Stimulated activated CD8-positive, alpha-beta memory T cell treated with anti-CD3 and anti-CD28 coated beads, Interleukin-7, amount 100 ng/mL, for 1 hour (primary cell): ENCODE measurements at places on chromosomes 5 and 9.

DNA sequence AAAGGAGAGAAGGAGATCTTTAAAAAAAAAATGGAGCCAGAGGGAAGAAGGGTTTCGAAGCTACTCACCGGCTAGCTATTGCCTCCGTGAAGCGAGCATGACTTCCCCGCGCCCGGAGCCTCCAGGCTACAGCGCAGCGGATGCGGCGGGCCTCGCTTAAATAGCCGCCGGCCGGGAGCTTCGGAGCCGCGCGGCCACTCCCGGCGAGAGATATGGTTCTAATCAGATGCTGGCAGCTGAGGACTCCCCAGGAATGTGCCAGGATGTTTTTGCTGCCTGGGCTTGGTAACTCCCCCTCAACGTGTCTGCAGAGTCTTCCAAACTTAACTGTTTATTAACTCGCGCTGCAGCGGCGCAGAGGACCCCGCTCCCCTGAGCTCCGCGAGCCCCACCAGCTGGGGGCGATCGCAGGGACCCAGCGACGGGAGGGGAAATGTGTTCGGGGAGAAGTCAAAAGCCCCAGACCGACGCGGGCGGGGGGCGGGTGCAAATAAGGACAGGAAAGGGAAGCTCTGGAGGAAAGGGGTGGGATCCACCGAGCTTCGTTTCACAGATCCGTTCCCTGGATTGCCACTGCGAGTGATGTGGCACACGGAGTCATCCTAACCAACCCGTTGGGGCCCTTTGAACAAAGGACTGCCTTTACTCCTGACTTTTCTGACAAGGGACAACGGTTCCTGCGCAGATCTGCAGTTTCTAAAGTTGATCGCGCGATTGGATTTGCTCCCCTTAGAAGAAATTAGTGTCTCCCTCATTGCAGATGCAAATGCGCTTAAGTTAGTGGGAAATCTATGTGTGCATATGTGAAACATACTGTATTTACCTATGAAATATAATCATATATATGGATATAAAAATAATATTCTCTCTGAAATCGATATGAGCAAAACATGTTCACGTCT lies at the start of gene DAB2:
Gene DAB2, minus strand, starts transcription at position 245 of the 902 bp plus-strand sequence. CDS start 30,660 bp downstream, outside the sequence.
- DNase-seq: no peak

DNA sequence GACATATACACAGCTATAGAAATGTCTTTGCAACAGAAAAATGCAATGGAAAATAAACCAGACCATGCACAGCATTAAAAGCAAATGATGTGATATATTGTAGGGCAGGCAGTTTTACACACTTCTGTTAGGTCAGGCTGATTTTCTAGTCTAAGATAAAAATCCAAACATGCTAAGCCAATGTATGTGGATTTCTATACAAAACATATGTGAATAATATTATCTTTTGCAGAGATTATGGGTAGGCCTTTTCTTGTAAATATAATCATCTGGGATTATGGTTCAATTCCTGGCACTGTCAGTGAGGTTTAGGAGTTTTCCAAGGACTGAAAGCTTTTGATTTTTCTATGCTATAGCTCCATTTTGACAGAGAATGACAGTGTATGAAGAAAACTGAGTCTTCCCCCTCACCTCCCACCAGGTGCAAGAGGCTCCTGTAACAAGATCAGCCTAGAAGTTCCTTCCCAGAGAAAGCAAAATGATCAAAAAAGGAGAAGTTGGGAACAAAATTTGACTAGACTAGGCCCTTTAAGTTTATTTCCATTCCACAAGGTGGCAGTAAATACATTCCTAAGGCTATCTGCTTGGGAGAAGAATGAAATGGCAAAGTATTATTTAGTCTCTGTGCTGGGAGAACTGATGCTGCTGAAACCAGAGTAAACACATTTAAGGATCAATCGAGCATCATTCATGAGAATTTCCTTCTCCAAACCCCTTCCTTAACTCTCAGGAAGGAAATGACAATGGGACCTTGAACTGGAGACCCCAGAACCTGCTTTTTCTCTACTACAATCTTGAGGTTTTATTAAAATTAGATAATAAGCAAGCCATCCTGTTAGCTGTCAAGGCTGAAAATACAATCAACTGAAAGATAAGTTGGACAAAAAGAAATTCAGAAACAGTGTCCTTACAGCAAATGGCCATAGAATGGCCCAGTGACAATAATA lies 133.0 kb upstream of the TUT7 start:
- no peak for DNase-seq

DNA sequence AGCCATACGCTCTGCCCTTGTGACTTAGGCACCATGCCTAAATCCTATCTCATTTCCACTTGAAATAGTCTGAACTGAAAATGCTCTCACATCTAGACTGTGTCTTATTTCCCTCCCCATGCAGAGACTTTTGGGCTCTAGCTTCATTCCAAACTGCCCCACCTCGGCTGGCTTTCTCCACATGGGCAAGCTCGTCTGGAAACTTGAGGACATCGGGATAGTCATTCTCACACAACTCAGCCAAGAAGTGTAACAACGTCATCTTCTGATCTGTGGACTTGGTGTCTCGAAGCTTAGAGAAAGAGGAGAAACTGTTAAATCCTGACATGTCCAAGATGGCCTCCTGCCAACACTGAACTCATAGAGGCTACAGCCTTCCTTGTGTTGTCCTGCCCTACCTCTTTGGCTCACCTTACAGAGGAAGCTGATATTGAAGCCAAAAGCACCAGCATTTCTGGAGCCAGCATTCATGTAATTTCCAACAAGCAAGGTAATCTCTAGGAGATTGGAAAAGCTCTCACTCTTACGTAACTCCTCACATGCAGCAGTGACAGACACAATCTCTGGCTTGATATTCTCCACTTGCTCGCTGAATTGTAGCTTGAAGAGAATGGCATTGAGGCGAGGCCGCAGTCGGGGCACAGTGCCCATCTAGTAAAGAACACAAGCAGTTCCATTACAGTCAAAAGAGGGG lies 39.6 kb downstream of the PCDHGC5 start:
- DNase-seq: no peak

GRCh38 chr5:135372654-135373381 lies 26.2 kb downstream of the MACROH2A1 start:
- no peak for DNase-seq

- no peak for DNase-seq
Measured at GRCh38 chr5:108747774-108748400, at the start of gene FER. TSS of gene FER (plus strand) at chr5:108747897. CDS start at chr5:108798183, 50,286 bp downstream.

- DNase-seq: no peak
Measured at GRCh38 chr5:133998807-133999206, 6.0 kb downstream of the VDAC1 start.

GRCh38 chr9:27426511-27427271 lies 97.4 kb upstream of the IFNK start:
- DNase-seq: no peak

- no peak for DNase-seq
Measured at GRCh38 chr5:57772512-57772911, 289.9 kb upstream of the ACTBL2 start.

DNA sequence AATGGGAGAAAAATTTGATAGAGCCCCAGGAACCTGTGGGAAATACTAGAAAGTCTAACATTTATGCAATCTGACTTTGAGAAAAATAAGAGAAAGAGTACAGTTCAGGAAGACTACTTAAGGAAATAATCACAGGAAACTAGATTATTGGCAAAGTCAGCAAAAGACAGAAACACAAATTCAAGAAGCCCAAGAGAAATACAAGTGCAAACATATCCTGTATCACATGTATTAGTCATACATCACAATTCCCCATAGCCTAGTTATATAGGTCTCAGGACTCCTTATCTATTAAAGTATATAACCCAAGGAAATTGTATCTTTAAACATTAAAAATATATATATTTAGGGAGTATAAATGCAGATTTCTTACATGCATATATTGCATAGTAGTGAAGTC lies 100.8 kb downstream of the HOMER1 start:
- DNase-seq: no peak

- no peak for DNase-seq
Measured at GRCh38 chr9:119834064-119834620, 464.9 kb upstream of the BRINP1 start.

DNA sequence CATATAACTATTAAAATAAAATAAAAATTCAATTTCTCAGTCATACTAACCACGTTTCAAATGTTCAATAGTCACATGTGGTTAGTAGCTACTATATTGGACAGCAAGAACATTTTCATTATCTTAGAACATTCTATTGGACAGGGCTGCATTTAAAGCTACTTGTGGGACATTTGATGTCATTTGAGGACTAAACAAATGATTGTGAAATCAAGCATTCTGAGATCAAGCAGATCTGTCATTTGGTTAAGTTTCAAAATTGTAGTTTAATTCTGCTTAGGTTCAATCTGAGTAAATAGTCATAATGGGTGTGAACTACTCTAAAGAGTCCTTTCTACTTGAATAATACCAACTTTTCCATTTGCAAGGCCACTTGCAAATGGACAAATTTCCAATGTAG lies 226.9 kb upstream of the C9orf72 start:
- DNase-seq: no peak

DNA sequence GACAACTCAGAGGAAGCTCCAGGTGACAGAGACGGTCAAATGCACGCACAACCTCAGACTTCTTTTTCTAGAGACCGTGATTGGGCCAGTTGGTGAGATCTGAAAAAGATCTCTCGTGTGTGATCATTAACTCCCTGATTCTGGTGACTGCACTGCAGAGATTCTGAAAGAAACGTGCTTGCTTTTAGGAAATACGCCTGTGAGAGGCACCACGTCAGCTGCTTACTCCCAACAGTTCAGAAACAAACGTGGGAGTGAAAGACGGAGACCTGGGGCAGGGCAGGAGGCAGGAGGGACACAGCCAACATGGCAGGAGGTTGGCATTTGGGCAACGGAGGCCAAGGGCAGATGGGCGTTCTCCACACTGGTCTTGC lies 15.9 kb downstream of the SLC12A7 start:
- DNase-seq: no peak

- peak; percentile 69 for DNase-seq
Measured at GRCh38 chr5:177390363-177391300, 6.4 kb downstream of the SLC34A1 start.

DNA sequence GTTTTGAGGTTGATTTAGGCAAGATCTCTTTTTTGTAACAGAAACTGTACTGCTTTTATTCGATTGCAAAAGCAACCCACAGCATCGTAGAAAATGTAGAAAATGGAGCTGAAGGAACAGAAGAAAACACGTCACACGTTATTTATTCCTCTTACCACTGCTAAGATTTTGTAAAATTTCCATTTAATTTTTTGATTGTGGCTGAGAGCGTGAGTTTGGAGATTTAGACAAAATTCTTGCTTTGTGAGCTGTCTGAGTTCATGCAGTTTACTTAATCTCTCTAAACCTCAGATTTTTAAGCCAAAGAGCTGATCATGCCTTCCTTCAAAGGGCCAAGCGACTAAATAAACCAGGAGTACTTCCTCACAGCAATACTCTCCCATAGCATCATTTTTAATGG lies 24.8 kb downstream of the DPYSL3 start:
- DNase-seq: no peak

DNA sequence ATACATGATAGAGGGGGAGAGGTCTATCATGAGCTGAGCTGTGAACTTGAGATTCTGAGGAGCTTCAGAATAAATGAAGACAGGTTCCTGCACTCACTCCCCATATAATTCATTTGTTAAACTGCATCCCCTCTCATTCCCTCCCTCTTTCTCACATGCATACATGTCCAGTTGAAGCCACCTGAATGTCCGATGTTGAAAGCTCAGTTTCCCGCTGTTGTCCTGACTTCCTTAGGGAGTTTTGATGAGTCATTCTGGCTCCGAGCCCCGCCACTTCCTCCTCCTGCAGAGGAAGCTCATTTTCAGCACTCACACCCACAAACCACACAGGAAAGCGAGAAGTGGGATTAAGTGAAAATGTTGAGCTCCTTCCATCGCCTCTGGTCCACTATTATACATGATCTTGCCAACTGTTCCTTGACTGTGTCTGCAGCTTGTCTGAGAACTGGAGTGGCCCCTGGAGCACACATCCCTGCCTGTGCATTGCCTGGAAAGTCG lies 121.2 kb downstream of the CEMIP2 start:
- peak; percentile 2 for DNase-seq

DNA sequence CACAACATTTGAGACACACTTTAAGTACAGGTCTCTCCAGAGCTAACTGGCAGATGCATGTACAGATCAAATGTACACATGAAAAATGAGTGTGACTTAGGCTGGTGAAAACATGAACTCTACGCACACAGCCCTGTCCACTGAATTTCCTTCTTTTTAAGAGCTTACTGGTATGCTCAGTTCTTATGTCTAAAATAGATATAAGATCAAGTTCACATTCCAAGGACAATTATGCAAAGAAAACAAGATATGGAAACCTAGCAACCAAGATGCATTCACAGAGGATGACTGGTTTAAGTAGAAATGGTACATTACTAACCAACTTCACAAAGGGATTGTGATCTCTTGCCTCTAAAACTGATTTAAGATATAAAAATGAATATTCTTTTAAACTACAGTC lies 56.7 kb downstream of the TLE1 start:
- no peak for DNase-seq

DNA sequence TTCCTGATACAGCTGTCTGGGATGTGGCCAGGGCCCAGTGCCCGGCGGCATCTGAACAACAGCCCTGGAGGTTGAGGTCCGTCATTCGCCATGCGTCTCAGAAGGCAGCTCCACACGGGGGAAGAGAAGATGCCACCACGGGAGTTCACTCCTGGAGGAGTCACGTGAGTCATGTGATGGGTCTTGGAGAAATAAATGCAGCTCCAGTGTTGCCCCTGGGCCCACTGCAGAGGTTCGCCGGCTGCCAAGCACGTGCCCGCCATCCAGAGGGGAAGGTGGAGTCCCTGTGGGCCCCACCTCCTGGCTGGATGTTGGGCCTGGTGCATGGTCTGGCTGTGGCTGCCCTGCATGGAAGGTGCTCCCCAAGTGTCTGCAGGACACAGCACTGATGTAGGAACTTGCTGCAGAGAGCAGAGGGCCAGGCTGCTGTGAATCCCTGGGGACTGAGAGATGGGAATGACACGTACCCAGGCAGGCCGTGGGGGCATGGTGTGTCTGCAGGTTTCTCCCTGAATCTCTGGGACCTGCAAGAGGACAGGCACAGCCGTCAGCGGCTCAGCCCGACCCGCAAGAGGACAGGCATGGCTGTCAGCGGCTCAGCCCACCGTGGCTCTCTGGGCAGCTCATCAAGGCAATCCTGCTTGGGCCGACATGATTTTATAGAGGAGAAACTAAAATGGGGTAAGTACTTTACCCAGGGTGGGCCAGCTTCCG lies 418.3 kb upstream of the IRX4 start:
- no peak for DNase-seq

DNA sequence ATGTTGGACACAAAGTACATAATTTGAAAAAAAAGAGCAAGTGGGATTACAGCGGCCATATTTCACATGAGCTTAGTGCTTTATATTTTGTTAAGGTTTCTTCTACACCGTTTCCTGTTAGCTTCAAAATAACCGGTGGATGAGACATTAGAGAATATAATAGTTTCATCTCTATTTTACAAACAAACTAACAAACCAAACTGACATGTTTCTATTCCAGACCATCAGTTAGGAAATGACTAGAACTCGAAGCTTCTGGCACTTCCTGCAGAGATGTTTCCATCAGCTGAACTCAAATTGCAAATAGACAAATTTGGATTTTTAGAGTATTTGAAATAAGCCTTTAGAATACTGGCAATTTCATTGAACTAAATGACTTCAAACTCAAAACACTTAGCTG lies 86.5 kb downstream of the MTRR start:
- DNase-seq: no peak
